Right lobe of liver (tissue), 6 donors: ENCODE measurements at places on chromosomes 13 and 19. TPM values are rescaled to one million over a fixed set of nuclear protein-coding genes. Genes with fewer than 3 reads are reported as not detected.
A peak's percentile ranks its signal among the peaks of the same experiment; 100 is the strongest.

The ERICH6B gene
- not detected for total RNA-seq

GRCh38 chr19:40006273-40006691, 9.4 kb downstream of the ZNF546 start:
- H3K27ac ChIP-seq: no peak overlapping the region
- no peak overlapping the region for H3K4me3 ChIP-seq
- H3K27me3 ChIP-seq: no peaks in the 10 kb centered on the region
- no peaks in the 10 kb centered on the region for H3K4me1 ChIP-seq
- no peak for DNase-seq

GRCh38 chr19:1286487-1287353, 1.0 kb downstream of the EFNA2 start:
- no peak for DNase-seq
- H3K36me3 ChIP-seq: no peaks in the 10 kb centered on the region
- no peak overlapping the region for H3K27ac ChIP-seq
- H3K4me3 ChIP-seq: peak overlapping the region; percentile 43

DNA sequence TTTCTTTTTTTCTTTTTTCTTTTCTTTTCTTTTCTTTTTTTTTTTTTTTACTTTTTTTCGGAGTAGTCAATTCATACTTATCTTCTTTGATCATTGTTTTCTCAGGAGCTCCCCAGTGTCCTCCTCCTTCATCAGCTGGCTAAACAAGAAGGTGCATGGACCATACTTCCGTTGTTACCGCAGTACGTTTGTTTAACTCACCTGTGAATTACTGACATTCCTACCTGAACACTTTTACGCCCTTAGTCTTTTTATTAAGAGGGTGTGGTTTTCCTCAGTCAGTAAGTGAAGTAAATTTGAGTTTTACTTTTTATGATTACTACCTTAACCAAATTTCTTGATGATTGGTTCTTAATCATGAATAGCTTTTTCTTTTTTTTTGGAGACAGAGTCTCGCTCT, 47.1 kb downstream of the B3GLCT start:
- no peak overlapping the region for H3K4me3 ChIP-seq
- H3K36me3 ChIP-seq: no peaks in the 10 kb centered on the region
- H3K27me3 ChIP-seq: no peaks in the 10 kb centered on the region
- no peaks in the 10 kb centered on the region for H3K4me1 ChIP-seq
- H3K27ac ChIP-seq: no peak overlapping the region

- H3K36me3 ChIP-seq: no peaks in the 10 kb centered on the region
- DNase-seq: no peak
- H3K4me3 ChIP-seq: no peak overlapping the region
- H3K27ac ChIP-seq: no peak overlapping the region
- H3K4me1 ChIP-seq: no peaks in the 10 kb centered on the region
These were observed 993.9 kb downstream of the EFNB2 start for GRCh38 chr13:105541565-105541964.
